GM12864 (cell line): ENCODE measurements at places on chromosomes 6 and 20.

- DNase-seq: no peak
These were observed 24.8 kb upstream of the RIMS4 start for GRCh38 chr20:44835116-44835515.

- DNase-seq: no peak
These were observed 114.0 kb downstream of the PDSS2 start for GRCh38 chr6:107345393-107345792.

GRCh38 chr20:8663424-8663823 lies 405.5 kb upstream of the PLCB4 start:
- DNase-seq: no peak

- no peak for DNase-seq
These were observed 51.3 kb downstream of the PSMG4 start for GRCh38 chr6:3310051-3310448.

GRCh38 chr20:15491575-15491974 lies 1081.7 kb downstream of the KIF16B start:
- no peak for DNase-seq

DNA sequence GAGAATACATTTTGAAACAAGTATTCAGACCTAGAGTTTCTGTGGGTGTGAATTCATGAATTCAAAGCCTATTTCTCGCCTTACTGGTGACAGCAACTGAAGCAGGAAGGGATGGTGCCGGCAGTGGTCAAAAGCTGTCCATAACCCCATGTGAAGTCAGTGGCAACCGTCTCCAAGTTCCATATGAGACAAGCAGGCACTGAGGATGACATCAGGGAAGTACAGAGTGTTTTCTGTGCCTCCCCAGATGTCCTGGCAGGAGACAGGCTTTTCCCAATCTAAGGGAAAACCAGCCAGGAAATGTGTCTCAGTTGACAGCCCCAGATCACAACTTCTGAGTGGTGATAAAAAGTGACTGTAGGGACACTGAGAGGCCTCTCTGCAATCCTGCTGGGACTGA lies 66.6 kb downstream of the HIVEP2 start:
- DNase-seq: no peak

- DNase-seq: no peak
These were observed 4.8 kb upstream of the PRPH2 start for GRCh38 chr6:42727087-42727611.

DNA sequence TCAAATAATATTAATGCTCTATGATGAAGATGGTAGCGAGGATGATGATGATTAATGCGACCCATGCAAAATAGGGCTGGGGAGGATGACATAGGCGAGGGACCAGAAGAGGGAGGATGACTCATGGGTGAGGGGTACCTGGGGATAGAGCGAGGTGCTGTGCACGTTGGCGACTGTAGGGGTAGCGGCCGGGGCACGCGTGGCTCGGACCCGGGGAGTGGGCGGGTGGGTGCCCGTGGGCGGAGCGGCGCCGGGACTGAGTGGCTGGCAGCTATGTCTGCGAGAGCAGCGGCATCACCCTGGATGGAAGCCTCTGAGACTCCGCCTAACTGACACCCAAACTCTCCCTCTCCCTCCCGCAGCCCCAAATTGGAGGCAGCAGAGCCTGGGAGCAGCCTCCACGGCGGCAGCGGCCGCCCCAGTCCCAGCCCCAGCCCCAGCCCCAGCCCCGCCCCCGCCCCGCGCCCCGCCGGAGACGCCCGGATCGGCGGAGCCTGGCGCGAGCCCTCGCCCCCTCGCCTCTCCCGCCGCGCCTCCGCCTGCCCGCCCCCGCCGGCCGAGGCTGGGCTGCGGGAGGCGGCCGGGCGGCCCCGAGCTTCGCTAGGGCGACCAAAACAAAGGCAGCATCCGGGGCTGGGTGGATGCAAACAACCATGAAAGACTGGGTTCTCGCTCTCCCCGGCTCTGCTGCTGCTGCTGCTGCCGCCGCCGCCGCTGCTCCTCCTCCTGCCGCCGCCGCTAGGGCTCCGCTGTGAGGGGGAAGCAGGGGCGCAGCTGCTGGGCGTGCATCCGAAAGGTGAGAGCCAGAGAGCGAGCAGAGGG lies at the start of gene RIMS1:
Gene RIMS1 (plus strand): TSS at position 367 of the 822 bp plus-strand sequence. CDS start 474 bp downstream, outside the sequence.
- DNase-seq: no peak

GRCh38 chr20:37932074-37932473 lies 29.1 kb downstream of the VSTM2L start:
- no peak for DNase-seq

- DNase-seq: no peak
These were observed 214.9 kb upstream of the HDDC2 start for GRCh38 chr6:125516644-125517043.

- DNase-seq: no peak
These were observed 20.4 kb downstream of the MYLIP start for GRCh38 chr6:16149305-16149704.

DNA sequence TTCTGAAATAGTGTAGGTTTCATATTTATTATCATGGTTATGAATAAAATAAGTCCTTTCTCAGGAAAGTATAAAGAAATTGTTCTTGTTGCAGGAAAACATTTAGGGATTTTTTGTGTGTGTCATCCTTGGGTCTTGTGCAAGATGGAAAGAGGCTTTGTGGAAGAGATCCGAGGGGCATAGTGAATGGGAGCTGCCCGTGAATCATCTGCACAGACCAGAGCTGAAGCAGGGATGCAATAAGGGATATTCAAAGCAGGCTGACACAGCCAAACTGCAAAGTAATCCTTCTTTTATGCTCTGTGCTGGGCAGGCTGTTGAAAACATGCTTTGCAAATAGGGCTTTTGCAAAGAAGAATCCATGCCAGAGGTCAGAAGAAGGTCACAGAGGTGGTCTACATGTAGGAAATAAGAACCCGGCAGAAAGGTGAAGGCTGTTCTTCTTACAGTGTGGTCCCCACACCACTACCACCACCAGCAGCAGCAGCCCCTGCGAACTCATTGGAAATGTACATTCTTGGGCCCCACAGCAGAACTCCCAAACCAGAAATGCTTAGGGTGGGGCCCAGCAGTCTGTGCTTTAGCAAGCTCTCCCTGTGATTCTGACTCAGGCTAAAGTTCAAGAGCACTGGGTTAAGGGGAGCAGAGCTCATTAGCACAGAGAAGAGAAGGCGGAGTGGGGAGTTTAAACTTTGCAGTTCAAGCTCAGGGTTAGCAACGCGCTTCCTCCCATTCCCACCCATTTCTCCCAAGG lies 237.6 kb downstream of the QKI start:
- no peak for DNase-seq

DNA sequence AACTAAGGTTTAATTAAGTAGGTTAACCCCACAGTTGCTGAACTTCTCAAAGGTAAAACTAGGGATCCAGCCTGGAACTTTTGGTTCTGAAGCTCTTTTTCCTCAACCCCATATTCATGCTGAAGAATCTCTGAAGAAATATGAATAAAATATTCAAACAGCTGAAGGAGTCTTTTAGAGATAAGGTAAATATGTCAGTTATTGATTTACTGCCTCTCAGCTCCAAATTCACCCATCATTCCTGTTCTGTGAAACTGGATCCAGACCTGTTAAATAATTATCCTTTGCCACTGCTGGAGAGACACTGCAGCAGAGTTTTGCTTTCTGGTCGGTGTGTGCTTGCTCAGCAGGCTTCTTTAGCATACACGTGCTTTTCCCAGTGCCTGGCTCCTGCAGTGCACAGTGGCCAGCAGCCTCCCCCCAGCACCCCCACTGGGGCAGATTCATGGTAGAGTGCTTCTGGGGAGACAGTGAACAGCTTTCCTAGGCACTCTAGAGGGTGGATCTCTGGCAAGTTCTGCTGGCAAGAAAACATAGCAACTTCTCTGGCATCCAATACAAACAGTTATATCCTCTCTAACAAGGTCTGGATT lies 62.0 kb upstream of the BCLAF1 start:
- DNase-seq: no peak

GRCh38 chr6:16476861-16477260 lies 238.5 kb downstream of the GMPR start:
- DNase-seq: no peak

GRCh38 chr6:142946181-142946923 lies 1.4 kb upstream of the HIVEP2 start:
- peak; percentile 49 for DNase-seq

GRCh38 chr6:71510057-71510713 lies 221.6 kb downstream of the OGFRL1 start:
- DNase-seq: peak; percentile 8

DNA sequence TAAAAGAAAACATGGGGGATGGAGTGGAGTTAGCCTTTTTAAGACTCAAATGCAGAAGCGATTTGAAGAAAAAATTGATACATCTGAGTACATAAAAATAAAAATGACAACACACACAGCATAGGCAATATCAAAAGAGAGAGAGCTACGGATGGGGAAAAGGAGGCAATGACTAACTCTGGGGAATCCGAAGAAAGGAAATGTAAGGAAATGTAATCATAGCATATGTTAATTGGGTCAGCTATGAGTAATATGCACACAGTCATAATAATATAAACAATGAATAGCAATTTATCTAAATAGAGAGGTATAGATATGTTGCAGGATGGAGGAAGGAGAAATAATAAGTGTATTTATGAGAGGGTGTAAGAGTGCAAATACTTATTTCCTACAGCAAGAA lies 83.4 kb downstream of the NOL4L start:
- no peak for DNase-seq

DNA sequence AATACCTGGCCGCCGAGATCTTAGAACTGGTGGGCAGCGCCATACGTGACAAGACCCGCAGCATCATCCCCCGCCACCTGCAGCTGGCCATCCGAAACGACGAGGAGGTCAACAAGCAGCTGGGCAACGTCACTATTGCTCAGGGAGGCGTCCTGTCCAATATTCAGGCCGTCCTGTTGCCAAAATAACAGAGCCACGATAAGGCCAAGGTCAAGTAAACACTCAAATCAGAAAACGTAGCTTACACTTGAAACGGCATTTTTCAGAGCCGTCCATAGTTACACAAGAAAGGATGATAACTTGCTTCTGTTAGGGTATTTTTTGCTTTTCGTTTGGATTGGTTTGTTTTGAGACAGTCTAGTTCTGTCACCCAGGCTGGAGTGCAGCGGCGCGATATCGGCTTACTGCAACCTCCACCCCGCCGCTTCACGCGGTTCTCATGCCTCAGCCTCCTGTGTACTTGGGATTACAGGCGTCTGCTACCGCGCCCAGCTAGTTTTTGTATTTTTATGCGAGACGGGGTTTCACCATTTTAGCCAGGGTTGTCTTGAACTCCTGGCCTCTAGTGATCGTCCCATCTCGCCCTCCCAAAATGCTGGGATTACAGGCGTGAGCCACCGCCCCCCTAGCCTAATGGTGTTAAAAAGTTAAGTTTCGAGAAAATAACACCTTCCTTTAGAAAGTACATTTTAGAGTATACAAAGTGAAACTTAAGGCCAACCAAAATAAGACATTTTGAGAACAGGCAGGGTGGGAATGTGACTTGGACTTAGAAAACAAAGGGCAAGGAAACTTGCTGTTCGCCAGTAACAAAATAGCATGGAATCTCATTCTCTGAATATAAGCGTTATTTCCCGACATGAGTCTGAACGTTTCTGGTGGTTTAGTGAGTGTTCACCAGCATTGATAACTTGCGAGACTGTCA lies 42.8 kb upstream of the HFE start:
- DNase-seq: no peak

DNA sequence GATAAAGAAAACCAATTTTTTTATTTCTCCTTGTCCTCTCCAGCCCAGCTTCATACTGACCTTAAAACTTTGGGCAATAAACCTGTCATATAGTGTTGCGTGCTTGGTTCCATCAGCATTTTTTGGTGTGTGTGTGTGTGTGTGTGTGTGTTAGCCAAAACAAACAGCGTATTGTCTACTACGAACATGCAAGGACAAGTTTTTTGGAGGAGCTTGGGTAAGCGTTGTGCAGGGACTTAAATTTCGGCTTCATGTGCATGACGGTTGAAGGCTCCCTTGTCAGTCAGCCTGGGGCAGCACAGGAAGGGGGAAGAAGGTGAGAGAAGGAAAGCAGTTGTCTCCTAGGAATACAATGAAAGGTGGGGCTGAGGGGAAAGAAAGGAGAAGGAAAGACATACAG lies 62.0 kb upstream of the PAX1 start:
- DNase-seq: no peak

DNA sequence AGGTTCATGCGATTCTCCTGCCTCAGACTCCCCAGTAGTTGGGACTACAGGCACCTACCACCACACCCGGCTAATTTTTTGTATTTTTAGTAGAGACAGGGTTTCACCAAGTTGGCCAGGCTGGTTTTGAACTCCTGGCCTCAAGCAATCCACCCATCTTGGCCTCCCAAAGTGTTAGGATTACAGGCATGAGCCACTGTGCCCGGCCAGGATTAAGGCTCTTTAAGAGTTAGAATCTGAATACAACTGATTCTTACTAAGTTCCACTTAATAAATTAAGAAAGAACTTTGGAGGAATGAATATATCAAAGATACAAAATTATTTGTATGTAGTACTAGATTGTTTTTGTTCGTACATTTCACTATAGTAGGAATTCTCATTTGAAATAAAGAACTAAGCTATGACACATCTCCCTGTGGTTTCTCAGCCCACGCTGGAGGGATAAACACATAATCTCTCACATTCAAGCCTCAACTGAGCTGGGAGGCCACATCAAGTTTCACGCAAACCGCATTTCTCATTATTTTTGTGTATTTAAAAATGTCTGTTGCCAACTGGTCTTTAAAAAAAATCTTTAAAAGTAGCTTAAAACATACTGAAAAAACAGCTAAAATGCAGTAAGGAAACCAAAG lies 34.2 kb downstream of the DTNBP1 start:
- no peak for DNase-seq

GRCh38 chr6:45757443-45758130 lies 258.1 kb downstream of the CLIC5 start:
- no peak for DNase-seq

DNA sequence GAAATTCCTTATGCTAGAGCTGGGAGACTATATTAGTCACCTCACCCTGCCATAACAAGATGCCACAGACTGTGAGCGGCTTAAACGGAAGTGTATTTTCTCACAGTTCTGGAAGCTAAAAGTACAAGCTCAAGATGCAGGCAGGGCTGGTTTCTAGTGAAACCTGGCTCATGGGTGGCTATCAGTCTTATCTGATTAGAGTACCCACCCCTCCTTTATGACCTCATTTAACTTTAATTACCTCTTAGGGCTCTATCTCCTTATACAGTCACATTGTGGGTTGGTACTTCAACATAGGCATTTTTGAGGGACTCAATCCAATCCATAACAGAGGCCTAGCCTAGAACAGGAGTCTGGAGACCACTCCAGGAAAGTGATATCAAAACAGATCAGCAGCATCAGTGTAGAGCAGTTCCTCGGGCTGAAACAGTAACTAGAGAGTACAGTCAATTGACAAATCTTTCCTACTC lies 2.3 kb upstream of the SNRNP48 start:
- no peak for DNase-seq

GRCh38 chr20:20489054-20489453 lies 121.2 kb downstream of the INSM1 start:
- DNase-seq: peak; percentile 36

GRCh38 chr6:122524056-122524455 lies 52.4 kb upstream of the SERINC1 start:
- DNase-seq: no peak

GRCh38 chr6:131041814-131042213 lies 21.2 kb downstream of the EPB41L2 start:
- no peak for DNase-seq
